ENCODE measurements at places on chromosomes 5 and 9. TPM values are rescaled to one million over a fixed set of nuclear protein-coding genes. Genes with fewer than 3 reads are reported as not detected.

- no peak for DNase-seq
These were observed 119.4 kb downstream of the WNK2 start for GRCh38 chr9:93303258-93303771.

- no peak for DNase-seq
These were observed 475.2 kb downstream of the CDK5RAP2 start for GRCh38 chr9:120104771-120105170.

DNA sequence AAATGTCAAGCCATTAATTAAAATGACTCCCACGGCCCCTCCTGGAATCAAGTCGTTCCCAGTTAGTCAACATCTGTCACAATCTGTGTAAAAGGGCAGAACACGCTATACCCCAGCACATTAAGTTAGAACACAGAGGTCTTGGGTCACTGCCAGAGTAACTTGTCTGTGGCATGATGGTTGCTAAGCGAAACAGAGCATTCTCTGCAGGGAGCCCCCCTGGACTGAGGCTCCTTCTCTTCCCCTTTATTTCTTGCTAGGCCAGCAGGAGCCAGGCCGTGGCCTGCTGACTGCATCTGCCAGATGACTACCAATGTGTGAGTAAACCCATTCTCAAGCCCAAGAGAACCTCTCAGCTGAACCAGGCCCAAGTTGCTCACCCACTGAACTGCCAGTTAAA, 51.9 kb upstream of the ZBED3 start:
- no peak for DNase-seq

The FABP6 gene
- not detected for polyA plus RNA-seq

DNA sequence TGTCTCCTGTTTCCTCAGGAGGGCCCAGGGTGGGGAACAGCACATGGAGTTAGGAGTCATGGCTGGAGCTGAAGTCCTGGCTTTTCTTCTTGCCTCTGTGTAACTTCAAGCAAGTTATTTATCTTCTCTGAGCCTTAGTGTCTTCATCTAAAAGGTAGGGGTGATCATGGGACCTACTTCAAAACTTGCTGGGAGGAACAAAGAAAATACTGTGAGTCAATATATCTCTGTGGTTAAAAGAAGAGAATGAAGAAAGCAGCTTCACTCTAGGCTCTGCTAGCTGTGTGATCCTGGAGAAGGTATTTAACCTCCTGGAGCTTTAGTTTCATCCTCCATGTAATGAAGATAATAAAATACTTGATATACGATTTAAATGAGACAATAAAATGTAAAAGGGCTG, 26.5 kb downstream of the AFAP1L1 start:
- no peak for DNase-seq

DNA sequence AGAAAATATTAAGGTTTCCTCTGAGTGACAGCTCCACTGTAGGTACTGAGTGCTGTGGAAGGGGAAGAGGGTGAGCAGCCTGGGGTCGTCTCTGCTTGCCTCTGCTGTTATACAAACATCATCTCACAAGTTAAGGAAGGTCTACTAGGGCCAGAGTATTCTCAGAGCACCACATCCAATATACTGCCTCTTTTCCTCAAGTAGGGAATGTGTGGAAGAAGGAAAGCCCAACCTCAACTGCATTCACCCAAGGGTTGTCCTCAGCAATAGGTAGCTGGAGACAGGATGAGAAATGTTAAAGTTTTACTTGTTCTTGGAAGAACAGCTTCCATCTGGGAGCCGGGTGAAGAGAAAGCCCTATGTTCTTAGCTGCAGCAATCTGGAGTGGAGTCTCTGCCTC, 1062.3 kb upstream of the CDH10 start:
- DNase-seq: no peak
